ENCODE measurements at places on chromosomes 4 and X.

DNA sequence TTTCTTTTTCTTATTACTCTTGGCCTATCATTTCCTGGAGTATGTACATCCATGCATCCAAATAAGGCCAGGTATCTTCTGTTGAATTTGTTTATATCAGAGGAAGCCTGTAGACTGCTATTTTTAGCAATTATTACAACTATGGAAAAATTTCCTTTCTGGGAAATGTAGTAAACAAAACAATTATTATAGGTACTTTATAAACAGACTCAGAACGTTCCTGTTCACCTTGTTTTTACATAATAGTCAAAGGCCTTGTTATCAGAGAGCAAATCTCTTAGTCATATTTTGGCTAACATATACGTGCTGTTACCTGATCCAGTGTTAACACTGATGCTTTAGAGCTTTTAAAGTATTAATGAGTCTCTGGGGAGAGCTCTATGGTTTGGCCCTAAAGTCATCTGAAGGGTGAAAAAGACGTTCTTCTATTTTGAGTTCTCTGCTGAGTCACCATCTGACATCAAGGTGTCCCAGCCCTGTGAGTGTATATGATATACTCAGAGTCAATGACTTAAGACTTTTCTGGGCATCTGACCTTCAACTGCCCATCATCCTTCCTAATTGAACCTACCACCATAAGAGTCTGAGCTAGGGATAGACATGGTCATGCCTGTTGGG is 7.3 kb downstream of the SPARCL1 start:
- DNase-seq = no peak

- DNase-seq = no peak
Measured at GRCh38 chr4:79651456-79651855, 243.4 kb upstream of the GK2 start.

- no peak for DNase-seq
Measured at GRCh38 chr4:145939856-145940255, 1.2 kb upstream of the ZNF827 start.

GRCh38 chr4:75710246-75710645 is 14.1 kb upstream of the USO1 start:
- no peak for DNase-seq

DNA sequence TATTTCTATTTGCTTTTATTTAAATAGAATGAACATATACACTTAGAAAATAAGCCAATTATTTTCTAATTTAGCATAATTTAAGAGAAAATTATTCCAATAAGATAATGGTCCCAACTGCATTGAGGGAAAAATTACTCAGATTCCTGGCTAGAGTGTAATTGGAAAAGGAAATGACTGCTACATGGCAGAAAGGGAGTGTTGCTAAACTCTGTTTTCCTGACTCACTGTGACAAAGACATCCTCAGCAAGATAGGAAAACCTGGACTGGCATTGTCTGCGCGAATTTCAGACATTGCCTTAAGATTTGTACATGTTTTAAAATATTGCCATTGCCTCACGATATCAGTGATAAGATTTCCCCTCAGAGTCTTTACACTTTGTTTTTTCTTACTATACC is 8.2 kb downstream of the TNIP3 start:
- DNase-seq = no peak

GRCh38 chr4:125021189-125021588 is 293.6 kb upstream of the FAT4 start:
- no peak for DNase-seq

DNA sequence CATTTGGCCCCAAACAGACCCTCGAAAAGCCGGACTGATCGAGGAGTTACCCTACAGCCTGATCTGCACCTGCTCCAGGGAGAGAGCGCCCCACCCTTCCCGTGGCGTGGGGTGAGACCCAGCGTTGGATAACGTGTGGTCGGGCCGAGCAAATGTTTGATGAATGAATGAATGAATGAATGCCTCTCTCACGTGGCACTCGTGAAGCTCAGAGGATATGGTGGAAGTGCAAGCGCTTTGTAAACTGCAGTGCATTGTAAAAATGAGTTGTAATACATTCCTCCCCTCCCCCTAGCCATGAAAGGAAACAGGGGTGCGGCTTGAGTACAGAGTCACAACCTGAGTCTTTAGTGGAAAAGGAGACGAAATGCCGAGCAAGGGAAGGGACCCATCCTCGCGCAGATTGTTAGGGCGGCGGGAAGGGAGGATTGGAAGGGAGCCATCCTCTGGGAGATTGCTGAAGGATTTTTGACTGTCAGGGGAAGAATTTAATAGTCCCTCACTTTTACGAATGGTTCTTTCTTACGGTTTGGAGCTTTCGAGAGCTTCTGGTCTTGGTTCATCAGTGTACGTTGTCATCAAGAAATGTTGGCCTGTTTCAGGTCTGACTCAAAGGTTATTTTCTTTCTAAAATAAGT is 772 bp upstream of the FBXW7 start:
- DNase-seq = peak; percentile 76

GRCh38 chr4:93841803-93842345 is 13.3 kb downstream of the ATOH1 start:
- no peak for DNase-seq

- DNase-seq = no peak
Measured at GRCh38 chr4:65450899-65451298, 219.4 kb downstream of the EPHA5 start.

DNA sequence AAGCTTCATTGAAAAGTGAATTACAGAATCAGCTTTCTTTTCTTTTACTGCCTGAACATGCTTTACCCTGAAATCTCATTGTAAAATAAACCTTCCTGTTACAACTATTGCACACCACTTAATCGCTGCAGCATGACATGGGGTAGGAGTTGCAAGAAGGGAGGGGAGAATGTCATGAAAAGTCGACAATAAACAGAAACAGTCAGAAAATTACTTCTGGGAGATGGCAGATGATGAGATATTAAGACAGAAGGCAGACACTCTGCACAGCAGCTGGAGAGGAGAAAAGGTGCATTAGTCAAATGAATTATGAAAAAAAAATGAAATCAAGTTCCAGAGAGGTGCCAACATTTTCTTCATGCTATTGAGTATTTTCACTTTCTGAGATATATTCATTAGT is 287.7 kb downstream of the PCDH7 start:
- DNase-seq = no peak

DNA sequence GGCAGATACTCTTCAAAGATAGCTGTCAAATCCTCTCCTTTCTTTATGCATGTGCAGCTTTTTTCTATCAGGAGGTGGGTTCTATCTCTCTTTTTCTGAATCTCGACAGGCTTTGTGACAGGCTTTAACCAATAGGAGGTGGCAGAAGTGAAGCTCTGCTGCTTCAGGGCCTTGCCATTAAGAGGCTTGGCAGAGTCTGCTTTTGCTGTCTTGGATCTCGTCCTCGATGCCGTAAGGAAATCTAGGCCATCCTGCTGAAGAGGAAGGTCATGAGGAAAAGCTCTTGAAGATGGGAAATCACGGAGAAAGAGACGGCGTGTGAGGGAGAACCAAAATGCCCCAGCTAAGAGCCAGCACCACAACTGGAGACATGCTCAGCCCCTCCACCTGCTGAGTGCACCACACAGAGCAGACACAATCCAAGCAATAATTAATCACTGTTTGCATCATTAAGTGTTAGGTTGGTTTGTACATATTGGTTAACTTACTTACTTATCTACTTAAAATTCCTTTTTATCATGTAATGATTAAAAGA is 92.2 kb downstream of the DDIT4L start:
- no peak for DNase-seq

- no peak for DNase-seq
Measured at GRCh38 chrX:86154553-86154952, 6.3 kb downstream of the DACH2 start.

DNA sequence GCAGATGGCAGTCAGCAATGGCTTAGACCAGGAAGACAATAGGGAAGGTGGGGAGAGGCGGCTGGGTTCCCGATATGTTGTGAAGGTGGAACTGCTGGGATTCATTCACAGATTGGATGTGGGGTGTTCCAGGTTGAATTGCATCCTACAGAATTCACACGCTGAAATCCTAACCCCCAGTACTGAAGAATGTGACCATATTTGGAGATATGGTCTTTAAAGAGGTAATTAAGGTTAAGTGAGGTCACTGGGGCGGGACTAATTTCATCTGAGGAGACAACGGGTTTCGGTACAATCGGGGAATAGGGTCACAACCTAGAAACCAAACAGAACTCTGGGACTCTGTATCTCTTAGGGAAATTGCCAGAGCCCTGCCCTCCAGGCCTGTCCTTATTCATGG is 5.3 kb upstream of the CHRNA9 start:
- DNase-seq = no peak

DNA sequence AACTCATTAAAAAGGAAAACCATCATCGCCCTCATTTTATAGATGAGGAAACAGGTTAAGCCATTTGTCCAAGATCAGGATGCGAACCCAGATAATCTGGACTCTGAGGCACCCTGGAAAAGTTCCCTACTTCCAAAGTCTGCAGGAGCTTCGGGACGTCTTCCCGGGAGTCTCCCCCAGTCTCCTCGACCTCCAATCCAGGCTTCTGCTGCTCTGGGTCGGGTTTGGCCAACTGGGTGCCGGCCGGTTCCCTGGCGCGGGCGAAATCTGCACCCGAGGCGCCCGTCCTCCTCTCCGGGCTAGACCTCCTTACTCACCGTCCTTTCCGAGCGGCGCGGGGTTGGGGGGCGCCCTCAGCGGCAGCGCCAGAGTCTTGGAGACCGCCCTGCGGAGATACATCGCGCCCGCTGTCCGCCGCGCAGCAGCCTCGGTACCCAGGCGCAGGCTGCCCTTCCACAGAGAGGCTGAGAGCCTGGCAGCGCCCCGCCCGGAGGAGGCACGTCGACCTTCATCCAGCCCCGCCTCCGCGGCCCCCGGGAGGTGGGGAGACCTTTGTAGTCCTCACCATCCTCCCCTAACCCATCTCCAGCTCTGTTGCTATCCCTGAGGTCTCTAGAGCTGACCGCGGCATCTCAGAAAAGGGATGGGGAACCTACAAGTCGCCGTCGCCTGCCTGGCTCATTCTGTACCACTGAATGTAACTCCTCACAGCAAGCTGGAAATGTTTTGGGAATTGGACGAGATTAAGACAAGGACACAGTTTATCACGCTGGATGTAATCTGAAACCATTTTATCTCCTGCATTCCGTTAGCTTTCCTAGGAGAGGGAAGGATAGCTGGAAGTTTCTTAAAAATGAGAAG is at the start of gene MGARP:
TSS of gene MGARP (minus strand) at position 466 of the 861 bp plus-strand sequence. CDS start at position 399, 67 bp downstream.
- no peak for DNase-seq

DNA sequence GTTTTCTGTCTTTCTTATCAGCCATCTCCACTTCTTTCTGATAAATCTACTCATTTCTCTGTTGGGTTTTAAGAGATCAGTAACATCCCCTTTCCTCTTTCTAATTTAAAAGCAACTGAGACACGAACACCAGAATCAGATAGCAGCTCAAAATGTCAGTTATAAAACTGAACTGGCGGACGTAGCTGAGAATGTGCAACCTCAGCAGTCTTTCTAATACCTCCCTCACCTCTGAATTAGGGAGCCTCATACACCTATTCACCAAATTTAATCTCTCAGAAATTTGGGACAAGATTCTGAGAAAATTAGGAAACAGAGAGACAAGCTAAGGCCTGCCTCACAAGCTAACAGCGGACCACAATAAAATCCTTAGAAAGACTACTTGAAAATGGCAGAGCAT is 52.0 kb upstream of the ACSL4 start:
- no peak for DNase-seq

DNA sequence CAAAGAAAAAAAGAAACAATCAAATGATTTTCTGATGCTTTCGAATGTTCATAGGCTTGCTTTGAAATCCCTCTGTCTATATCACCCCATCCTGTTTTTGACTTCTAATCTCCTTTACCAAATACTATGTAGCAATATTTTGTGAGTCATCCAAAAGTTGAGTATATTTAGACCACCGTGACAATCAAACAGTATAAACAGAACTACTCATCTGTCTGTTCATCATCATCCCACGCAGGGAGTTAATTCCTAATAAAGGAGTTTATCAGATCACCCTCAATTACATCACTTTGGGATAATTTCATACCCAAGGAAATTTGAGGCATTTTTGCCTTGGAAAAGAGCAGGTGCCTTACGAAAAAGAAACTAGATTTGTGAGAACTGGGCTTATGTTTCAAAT is 212.9 kb downstream of the CBR4 start:
- DNase-seq = no peak

- DNase-seq = no peak
Measured at GRCh38 chr4:157977086-157977485, 195.7 kb downstream of the GASK1B start.

DNA sequence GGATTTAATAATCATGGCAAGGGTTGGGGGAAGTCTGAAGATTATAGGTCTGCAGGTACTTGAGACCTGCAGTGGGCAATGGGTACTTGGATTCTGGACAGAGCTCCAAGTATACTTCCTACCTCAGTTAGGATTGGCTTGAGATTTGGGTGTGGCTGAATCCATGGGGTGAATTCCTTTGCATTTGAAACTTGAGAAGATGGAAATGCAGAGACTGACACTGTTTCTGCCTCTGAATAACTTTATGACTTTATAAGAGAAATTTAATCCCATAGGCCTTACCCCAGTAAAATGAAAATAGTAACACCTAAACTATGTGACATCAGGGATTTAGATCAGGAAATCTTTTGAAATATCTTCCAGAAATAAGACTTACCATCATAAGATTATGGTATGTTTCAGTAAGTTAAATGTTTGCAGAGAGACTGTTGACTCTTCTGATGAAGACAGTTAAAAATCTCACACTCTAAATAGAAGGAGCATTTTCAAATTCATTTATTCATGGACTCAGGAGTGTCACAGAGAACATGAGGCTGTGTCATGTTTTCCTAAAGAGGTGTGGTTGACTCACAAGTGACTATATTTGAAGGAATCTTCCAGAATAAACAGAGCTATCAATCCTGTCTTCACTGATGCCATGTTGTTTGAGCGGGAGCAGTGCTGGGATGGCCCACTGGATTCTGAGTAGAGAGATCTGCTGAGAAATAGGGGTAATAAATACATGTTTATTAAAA is 513.5 kb upstream of the NR3C2 start:
- no peak for DNase-seq

- DNase-seq = no peak
Measured at GRCh38 chr4:76017056-76017686, 6.1 kb downstream of the CXCL10 start.

- DNase-seq = no peak
Measured at GRCh38 chr4:4574052-4574451, 32.2 kb upstream of the STX18 start.

DNA sequence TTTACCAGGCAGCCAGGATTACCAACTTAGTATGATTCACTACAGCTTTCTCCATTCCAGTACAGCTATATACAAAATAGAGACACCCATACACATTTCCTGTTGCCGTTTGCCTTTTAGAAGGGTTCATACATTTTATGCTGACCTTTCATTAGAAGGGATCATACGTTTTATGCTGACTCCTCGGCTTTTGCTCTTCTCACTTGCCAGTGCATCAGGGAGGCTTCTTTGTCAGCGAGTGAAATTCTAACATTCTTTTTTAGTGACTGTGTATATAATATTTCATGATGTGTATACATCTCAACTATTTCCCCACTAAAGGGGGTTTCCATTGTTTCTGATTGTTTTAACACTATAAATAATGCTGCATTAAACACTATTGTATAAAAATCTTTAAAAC is 552.6 kb downstream of the TRIML1 start:
- no peak for DNase-seq
